GDM1 (cell line): ENCODE measurements at places on chromosomes 4 and X.

- no peak for DNase-seq
These were observed 552 bp downstream of the TCEAL9 start for GRCh38 chrX:103356858-103357257.

GRCh38 chr4:88015659-88016295, 8.3 kb downstream of the PKD2 start:
- DNase-seq: no peak

GRCh38 chr4:7187168-7187535, 5.2 kb upstream of the SORCS2 start:
- no peak for DNase-seq

DNA sequence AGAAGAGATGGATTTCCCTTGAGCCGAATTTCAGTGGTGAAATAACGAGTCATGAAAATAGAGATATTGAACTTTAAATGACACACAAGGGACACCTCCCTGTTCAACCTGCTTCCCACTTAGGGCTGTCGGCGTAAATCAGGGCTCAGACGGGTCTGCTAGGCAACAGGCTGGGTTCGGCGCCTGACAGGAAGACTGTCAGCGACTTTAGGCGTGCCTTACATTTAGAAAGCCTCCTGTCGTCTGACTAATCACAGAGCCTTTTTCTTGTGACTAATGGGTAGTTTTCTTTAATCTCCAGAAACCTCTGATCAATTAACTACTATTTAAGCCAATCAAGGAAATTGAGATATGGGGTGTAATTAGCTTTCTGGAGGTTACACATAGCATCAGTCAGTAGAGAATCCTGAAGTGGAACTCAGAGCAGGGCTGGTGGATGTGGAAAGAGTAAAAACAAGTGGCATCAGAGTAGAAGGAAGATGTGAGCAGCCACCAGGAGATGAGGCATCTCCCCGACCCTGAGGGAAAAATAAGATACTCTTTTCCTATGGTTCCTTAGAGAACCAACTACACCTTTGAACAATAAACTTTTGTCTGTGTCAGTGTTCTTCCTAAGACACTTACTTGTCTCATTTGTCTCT, 86.2 kb upstream of the HS3ST1 start:
- DNase-seq: no peak

GRCh38 chr4:102620697-102621497, 119.7 kb downstream of the NFKB1 start:
- no peak for DNase-seq

DNA sequence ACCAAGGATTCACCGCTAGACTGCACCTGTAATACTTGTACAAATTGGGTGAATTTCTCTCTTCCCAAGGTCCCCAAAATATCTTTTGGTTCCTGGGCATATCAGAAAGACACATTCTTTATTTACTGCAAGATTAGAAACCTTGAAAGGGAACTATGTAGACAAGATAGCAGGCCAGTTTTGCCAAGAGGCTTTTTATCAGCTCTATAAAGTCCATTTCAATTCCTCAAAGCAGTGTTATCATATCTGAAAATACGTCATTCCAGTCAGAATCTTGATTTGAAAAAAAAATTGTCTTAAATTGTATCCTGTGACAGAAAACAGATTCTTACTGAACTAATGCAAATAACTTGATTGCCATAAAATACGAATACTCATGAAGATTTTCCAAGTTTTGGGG, 37.0 kb upstream of the NSG1 start:
- no peak for DNase-seq

- peak; percentile 41 for DNase-seq
These were observed 98.9 kb downstream of the HPGD start for GRCh38 chr4:174423257-174423944.

DNA sequence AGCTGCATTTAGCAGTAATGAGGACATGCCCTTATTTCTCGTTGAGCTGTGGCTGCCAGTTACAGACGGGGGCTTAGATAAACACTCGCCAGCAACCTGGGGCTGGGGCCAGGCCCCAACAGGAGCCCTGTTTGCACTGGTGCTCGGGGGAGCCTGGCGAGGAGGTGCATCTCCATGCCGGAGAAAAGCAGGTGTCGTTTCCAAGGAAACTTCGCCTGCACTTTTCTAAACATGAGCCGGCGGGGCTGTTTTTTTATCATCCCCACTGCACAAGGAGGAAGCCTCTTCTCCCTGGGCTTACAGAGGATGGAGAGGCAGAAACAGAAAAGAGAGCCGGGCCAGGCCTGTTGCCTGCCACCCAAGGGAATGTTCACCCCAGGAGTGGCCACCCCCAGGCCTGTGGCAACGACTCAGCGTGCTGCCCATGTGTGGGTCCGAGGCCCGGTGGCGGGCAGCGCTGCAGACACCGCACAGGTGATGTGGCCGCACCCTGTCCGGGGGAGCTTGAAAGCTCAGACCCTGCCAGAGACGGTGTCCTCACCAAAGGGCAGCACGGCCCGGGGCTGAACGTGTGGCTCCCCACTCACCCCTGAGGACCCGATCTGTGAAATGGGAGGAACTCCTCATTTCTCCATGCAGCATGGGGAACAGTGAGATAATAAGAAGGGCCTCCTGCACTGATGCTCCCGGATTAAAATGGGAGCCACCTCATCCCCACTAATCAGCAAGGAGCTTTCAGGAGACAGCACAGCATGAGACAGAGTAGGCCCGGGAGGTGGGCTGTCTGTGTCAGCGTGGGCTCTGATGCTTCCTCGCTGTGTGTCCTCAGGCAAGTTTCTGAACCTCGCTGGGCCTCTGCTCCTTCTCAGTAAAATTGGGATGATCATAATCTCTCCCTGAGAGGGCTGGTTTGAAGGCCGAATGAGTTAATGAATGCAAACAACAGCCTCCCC, 33.8 kb upstream of the ADRA2C start:
- DNase-seq: no peak

GRCh38 chr4:23202712-23203247, 510.0 kb downstream of the GBA3 start:
- no peak for DNase-seq

DNA sequence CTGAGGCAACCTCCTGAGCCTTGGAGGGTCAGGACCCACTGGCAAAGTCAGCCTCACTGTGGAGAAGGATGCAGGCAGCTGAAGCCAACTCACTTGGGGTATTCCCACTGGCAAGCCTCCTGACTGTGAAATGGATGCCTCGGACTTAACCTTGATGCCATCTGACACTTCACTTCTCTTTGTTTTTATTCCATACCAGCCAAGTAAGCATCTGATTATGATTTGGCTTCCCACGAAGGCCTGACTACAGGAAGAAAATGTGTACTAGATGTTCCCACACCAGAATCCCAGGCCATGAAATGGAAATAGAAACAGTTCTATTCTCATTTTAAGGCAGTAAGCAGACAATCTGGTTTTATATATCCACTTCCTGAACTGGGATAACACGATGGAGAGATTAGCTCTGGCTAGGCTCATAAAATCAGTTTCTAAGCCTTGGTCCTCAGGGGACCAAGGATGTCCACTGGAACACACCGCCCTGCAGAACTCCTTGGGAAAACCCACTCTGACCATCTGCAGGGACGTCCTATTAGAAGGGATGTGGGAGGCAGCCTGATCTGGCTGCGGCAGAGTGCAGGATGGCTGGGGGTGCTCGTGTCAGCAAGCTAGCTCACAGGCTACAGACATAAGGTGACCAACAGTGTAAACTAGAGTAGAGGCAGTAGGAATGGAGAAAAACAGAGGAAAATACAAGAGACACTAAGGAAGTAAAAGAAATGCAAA, 89.3 kb downstream of the TSPAN5 start:
- DNase-seq: no peak

- DNase-seq: no peak
These were observed 66.3 kb downstream of the TSPAN7 start for GRCh38 chrX:38627683-38628082.

GRCh38 chr4:2251073-2251794, 9.3 kb upstream of the HAUS3 start:
- DNase-seq: no peak

DNA sequence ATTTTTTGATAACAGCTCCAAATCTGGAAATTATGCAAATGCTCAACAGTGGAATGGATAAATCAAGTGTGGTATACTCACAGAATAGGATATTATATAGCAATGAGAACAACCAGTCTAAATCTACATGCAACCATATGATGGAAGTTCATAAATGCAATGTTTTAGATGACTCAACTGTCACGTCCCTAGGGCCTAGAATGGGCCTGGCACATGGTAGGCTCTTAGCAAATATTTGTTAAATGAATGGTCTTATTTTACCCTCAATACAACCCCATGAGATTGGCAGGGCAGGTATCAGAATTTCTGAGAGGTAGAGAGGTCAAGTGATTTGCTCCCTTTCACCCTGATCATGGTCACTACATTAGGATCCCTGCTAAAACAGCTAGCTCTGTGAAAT, 14.6 kb upstream of the NKX3-2 start:
- DNase-seq: no peak

DNA sequence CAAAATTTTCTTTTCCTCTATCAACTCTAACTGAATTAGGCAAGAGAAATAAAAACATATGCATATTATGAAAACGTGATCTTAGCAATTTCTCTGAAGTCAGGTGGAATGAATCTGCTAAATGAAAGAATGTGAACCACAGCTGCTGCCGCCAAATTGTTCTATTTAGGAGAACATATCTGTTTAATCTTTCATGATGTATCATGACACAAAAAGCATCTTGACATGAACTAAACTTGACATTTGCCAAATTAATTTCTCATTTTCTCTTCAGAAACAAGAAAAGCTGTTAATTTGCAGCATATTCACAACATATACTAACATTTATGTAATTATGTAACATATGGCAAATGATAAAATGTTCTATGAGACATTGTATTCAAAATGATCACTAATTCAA, 1237.9 kb downstream of the TECRL start:
- no peak for DNase-seq

GRCh38 chrX:120294651-120295050, 16.6 kb downstream of the TMEM255A start:
- no peak for DNase-seq

DNA sequence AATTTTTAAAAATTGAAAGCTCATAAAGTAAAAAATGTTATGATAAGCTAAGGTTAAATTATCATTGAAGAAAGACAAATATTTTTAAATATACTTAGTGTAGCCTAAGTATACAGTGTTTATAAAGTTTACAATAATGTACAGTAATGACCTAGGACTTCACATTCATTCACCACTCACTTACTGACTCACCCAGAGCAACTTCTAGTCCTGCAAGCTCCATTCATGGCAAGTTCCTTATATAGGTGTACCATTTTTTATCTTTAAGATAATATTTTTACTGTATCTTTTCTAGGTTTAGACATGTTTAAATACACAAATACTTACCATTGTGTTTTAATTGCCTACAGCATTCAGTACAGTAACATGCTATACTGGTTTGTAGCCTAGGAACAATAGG, 112.3 kb upstream of the RADX start:
- no peak for DNase-seq

DNA sequence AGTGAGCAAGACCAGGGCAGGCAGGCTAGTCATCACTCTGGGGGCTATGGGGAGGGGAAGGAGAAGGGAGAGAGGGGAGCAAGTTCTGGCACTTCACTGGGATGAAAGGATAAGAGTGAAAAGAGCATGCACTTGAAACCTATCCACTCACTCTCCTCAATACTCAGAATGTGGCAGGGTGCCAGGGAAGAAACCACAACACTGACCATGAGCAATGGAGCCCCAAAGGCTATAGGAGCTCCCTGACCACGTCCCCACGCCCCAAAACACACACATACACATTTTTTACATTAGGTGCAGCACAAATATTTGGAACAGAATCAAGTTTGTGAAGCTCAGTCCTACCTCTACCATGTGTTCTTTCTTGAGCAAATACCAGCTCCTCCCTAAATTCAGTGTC, 132.2 kb downstream of the IDS start:
- no peak for DNase-seq

- peak; percentile 80 for DNase-seq
These were observed at the start of gene GALNT7 for GRCh38 chr4:173168396-173169177. TSS of gene GALNT7 (plus strand) at chr4:173168811. CDS start at chr4:173168836, 25 bp downstream.

DNA sequence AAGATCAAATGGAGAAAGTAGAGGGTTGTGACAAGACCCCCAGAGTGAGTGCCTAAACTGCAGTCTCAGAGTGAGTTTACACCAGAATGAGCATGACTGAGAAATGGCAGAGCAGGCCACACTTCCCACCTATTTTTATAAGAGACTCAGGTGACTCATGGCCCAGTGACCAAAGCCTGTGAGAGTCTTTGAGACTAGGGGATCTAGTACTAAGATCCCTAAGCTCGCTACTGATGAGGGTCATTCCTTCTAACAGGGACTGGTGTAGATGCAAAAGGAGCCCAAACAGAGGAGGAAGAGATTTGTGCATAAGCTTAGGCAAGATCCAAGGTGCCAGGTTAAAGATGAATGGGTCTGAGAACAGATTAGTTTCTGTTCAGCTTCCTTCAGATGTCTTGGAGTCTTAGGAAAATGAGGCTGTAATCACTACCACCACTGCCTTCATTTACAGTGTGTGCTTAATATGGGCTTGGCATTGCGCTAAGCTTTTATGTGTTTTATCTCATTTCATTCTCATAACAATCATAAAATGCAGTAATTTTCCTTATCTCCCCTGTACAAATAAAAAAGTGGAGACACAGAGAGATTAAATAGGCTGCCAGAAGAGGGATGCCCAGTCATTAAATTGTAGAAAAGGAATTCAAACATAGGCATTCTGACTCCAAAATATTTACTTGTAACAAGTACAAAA, 62.8 kb downstream of the RWDD4 start:
- no peak for DNase-seq

DNA sequence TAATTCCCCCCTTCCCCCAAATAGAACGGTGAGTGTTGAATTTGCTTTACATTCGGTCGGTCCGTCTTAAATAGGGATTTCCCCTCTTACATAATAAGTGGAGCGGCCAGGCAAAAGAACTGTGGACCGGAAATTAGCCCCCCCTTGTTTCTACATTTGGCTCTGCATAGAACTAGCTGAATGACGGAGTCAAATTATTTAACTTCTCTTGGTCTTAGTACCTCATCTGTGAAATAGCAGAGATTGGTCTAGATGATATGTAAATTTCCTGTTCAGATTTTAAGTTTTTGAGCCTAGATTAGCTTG, 1.3 kb downstream of the SPATA18 start:
- no peak for DNase-seq

DNA sequence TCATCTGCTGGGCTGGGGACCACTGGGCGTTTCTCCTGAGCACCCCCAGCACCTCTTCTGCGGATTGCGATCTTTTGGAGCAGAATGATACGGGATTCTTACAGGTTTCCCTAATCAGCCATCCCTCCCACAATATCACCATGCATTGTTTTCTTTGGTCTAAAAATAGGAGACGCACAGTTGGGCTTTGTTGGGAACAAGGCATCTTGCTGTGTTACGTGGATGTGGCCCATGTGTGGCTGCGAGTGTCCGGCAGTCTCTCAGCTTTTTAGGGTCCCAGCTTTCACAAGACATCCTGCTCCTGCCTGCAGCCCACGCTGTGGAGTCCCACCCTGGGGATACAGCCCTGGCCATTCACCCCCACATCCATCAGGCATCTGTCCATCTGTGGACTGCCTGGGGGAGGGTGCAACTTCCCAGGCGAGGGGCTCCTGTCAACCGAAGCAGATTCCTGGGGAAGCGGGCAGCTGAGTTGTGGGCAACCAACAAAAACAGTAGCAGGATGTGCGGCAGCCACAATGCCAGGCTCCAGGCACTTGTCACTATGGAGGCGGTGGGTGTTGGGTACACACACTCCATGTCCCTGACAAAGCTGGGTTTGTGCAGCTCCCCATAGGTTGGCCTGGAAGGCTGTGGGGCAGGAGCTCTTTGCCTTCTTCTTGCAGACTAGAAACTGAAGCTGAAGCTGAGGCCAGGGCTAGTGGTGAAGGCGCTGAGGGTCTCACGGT, 185.5 kb upstream of the PSAPL1 start:
- peak; percentile 94 for DNase-seq
